ENCODE measurements at places on chromosomes 1 and 21. TPM values are rescaled to one million over a fixed set of nuclear protein-coding genes. Genes with fewer than 3 reads are reported as not detected.

The PLA2G4A gene
- 12.0 TPM for total RNA-seq

The DIO1 gene
- total RNA-seq, result not detected

The SPOCD1 gene
- total RNA-seq, result 5.3 TPM

The RIMKLA gene
- 0.84 TPM for total RNA-seq

The CACNA1E gene
- total RNA-seq, result 0.01 TPM

The HTR6 gene
- 0.15 TPM for total RNA-seq

The TFF1 gene
- total RNA-seq, result 29.3 TPM

The C1orf74 gene
- 1.6 TPM for total RNA-seq

The TNFRSF14 gene
- 0.09 TPM for total RNA-seq

The NHLH1 gene
- total RNA-seq, result 0.48 TPM

The CD53 gene
- total RNA-seq, result not detected

The CD34 gene
- total RNA-seq, result not detected

The OR2T29 gene
- total RNA-seq, result not detected

The GJC2 gene
- 0.64 TPM for total RNA-seq

The PAQR6 gene
- total RNA-seq, result 4.9 TPM

The TOE1 gene
- 12.4 TPM for total RNA-seq

The OR2L8 gene
- not detected for total RNA-seq

The TAL1 gene
- 0.02 TPM for total RNA-seq

The KLHDC7A gene
- 1.3 TPM for total RNA-seq

The SPRR2F gene
- not detected for total RNA-seq

The ELAPOR1 gene
- 0.57 TPM for total RNA-seq

The B3GALT5 gene
- 0.24 TPM for total RNA-seq

The ARHGEF10L gene
- 4.8 TPM for total RNA-seq

The FNDC5 gene
- 0.44 TPM for total RNA-seq

The IGSF5 gene
- total RNA-seq, result not detected

The OPRD1 gene
- 0.05 TPM for total RNA-seq

The RWDD3 gene
- 10.8 TPM for total RNA-seq

The TMPRSS15 gene
- total RNA-seq, result not detected

The MYBPH gene
- total RNA-seq, result not detected

The SELENBP1 gene
- 8.4 TPM for total RNA-seq

The RABGAP1L gene
- total RNA-seq, result 5.1 TPM

The CLCC1 gene
- 16.6 TPM for total RNA-seq
